ENCODE measurements at places on chromosomes 16 and 17. TPM values are rescaled to one million over a fixed set of nuclear protein-coding genes. Genes with fewer than 3 reads are reported as not detected.
A peak's percentile ranks its signal among the peaks of the same experiment; 100 is the strongest.

Gene ALOX15B
- total RNA-seq = not detected

- peak; percentile 82 for DNase-seq
Observed at GRCh38 chr17:47368262-47368661, 44.5 kb downstream of the EFCAB13 start.

Gene ITGAD
- total RNA-seq = not detected

GRCh38 chr16:13083681-13084080, 182.3 kb downstream of the SHISA9 start:
- no peak for DNase-seq

- DNase-seq = no peak
Observed at GRCh38 chr16:67445913-67446907, 15.3 kb downstream of the HSD11B2 start.

DNA sequence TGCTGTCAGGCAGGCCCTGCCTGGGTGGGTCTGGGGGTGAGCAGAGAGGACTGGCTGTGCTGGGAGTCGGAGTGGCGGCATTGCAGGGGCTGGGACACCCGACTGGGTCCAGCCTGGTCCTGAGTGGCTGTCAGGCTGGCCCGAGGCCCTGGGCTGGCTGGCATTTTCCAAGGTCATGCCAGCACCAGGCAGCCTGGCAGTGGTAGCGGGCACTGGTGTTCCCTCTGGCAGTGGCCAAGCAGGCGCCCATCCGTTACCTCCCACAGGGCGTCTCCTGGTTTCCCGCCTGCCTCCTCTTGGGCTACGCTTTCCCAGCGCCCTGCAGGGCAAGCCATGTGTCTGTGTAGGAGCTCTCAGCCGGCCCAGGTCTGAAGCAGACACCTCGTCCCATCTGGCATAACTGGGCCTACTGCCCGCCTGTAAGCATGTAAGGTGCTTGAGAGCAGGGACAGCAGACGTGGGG, 5.7 kb upstream of the PKMYT1 start:
- DNase-seq = no peak

- no peak for DNase-seq
Observed at GRCh38 chr17:67328026-67328425, 38.4 kb downstream of the PSMD12 start.

- no peak for DNase-seq
Observed at GRCh38 chr16:22189473-22190080, 16.5 kb upstream of the EEF2K start.

- DNase-seq = no peak
Observed at GRCh38 chr16:12225255-12225654, 248.7 kb downstream of the SNX29 start.

DNA sequence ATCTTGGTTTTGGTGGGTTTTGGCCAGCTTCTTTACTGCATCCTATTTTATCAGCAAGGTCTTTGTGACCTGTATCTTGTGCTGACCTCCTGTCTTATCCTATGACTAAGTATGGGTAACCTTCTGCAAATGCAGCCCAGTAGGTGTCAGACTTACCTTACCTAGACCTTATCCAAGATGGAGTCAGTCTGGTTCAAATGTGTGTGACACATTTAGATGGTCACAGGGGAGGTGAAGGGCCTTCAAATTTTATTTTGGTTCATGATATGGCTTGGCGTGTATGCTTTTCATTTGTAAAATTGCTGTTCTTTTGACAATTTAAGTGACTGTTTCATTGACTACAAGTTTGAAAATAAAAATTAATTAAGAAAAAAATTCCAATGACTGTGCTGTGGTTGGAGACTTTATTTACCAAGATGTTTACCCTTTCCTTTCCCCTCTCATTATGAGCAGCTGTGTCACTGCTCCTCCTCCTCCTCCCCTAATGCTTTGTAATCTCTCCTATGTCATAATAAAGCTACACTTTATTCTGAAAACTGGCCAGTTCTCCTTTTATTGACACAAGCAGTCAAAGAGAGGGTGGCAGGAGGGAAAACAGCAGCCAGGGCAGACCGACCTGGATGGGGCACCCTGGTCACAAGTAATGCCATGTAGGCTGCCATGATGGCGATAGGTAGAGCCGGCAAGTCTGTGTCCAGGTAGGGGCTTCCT, 49.4 kb downstream of the TNFRSF13B start:
- no peak for DNase-seq

- DNase-seq = no peak
Observed at GRCh38 chr17:8371786-8372185, 4.7 kb downstream of the KRABD2 start.

DNA sequence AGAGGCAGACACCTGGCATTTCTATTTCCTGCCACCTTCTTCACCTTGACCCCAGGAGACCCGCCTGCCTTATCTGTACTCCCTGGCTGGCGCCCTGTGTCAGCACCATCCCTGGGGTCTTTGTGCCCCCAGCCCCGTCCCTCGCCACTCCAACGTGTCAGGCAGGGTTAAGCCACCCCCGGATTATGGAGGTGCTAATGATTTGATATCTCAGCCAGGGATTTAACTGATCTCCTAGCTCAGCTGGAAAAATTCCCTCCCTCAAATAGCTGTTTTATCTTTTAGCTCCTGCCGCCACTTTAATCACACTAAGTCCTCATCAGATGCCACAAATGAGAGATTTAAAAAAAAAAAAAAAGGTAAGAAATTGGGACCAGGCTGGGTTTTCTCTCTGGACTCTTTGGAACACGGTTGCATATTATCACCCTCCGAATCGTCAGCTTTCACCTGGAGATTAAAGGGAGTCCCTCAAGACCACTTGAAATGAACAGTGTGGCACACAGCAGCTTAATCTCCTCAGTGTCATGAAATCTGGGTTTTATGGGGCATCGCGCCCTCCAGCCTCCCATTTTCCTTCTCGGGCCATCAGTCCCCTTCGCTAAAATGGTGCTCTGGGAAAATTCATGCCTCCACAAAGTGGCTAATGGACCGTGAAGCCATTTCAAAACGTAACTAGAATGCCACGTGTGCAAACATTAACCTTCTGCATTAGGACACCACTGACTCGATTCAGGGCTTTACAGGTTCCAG, 26.2 kb upstream of the WFDC1 start:
- DNase-seq = no peak

- no peak for DNase-seq
Observed at GRCh38 chr17:64968652-64969501, 49.6 kb upstream of the LRRC37A3 start.

Gene TEKT1
- 0.50 TPM for total RNA-seq

DNA sequence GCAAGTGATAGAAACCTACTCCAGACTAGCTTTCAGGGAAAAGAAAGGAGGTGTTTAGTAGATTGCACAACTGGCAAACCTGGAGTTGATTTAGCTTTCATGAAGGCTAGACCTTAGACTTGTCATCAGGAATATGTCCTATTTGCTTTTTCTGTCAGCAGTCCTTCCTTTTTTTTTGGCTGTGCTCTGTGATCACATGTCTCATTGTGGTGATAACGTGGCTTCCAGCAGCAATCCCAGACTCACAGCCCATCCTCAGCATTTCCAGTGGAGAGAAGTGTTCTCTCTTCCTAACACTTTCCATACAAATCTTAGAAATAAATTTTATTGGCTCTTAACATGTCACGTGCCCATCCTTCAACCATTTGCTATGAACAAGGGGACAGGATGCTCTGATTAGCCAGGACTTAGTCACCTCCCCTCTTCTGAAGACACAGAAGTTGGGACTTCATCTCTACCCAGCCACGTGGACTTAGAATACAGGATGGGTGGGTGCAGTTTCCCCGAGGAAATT, 74.7 kb downstream of the CDH13 start:
- no peak for DNase-seq

- no peak for DNase-seq
Observed at GRCh38 chr17:78934681-78935418, 9.7 kb upstream of the TIMP2 start.

GRCh38 chr16:82641336-82641984, 14.7 kb downstream of the CDH13 start:
- DNase-seq = no peak

DNA sequence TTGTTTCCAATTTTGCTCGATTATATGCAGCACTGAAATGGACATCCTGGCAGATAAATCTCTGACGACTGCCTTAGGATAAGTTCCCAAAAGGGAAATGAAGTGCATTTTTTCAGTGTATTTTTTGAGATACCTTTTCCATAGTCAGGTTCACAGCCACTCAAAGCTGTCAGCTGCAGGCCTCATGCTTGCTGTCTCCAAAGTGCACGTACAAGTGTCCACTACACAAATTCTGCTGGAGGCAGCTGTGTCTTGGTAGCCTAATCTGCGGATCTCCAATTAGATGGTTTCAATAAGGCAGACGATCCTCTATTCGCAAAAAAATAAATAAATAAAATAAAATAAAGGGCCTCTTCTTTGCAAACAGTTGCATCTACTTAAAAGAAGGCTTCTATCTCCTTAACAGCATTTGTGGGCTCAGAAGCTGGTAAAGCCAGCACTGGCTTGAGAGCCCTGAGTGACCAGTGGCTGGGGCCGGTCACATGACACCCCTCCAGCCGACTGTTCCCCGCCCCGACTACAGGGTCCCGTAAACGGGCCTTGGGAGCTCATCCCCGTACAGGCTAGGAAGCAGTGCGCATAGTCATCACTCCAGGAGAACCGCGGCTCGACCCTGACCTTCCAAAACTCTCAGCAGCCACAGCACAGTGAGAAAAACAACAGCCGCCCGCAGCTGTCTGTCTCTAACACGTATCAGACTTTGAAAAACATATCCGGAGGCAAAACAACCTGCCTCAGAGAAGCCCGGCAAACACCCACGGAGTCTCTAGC, 18.8 kb downstream of the RPH3AL start:
- no peak for DNase-seq

DNA sequence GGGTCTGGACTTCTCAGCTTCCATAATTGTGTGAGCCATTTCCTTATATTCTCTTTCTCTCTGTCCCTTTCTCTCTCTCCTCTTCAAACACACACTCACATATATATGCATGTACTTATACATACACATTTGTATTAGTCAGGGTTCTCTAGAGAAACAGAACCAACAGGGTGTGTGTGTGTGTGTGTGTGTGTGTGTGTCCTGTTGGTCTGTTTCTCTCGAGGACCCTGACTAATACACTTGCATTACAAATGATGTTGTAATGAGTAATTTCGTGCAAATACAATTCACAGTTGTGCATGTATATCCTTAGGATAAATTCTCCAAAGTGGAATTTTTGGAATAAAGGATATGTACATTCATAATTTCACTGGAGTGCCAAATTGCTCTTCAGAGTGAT, 115.3 kb downstream of the NPIPB5 start:
- no peak for DNase-seq

DNA sequence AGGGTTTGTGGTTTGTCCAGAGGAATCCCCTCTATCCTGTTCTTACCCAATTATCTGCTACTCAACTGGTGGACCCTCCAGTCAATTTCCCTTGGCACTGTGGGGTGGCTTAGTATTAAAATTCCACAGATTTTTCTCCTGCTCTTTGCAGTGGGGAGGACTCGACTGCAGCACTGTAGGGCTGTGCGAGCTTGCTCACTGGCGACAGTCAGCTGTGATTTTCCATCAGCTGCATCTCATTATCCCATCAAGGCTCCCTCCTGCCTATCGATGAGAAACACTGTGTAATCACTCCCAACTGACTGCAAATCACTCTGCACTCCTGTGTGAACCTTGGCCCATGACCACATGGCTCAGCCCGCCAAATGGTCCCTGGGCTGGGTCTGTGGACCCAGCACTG, 90.5 kb upstream of the MAF start:
- DNase-seq = no peak

Gene ZNF597
- total RNA-seq = 1.5 TPM

GRCh38 chr16:68227183-68227793, 8.6 kb downstream of the ESRP2 start:
- no peak for DNase-seq

Gene TBC1D16
- 44.1 TPM for total RNA-seq

Gene LGALS9B
- total RNA-seq = 9.8 TPM

GRCh38 chr17:54172096-54172984, 349.6 kb downstream of the KIF2B start:
- no peak for DNase-seq

- no peak for DNase-seq
Observed at GRCh38 chr16:86956437-86956836, 360.8 kb downstream of the C16orf95 start.

DNA sequence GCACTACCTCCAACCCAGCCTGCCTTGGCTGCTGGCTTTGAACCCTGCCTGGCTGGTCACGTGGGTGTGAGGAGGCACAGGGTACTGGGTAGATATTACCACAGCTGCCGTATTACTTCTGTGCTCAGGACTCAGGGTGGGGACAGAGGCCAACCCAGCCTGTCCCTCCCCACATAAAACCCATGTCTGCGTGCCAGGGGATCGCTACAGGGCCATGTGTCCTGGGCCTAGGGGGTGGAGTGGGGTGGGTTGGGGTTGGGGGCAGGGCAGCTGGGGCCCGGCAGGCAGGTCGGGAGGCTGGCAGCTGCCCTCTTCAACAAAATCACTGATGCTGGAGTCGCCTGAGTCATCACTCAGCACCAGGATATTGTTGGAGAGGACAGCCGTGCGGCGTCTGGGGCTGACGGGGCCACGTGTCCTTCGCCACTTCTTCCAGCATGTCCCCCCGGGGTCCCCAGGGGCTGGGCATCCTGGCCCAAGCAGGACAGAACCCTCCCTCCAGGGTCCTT, 39.7 kb upstream of the PVALEF start:
- DNase-seq = peak; percentile 40

DNA sequence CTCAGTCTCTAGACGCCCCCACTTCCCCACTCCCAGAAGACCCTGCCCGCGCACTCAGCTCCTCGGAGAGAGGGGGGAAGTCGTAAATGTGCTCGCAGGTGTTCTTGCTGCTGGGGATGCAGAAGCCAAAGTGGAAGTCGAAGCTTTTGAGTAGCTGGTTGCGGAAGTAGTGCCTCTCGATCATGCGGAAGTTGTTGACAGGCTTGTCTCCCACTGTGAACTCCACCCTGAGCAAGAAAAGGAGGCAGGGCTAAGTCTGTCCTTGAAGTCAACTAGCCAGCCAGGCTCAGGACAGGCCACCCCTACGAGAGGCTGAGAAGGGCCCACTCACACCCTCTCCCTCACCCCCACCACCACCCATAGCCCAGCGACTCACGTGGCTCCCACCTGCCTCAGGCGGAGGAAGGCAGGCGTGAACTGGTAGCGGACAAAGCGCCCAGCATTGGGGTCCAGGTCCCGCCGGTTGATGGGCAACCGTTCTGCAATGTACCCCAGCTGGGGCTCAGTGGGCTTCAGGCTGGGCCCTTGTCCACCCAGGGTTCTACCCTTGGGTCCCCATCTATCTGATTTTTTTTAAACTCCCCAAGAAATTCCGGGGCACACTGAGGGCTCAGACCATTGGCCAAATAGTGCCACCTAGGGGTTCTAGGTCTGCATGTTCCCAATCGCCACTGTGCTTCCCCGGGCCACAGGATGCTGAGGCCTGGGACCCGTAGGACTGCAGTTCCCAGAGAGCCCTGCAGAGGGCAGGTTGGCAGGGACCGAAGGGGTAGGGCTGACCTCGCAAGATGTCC, 4.6 kb downstream of the UNC119 start:
- peak; percentile 53 for DNase-seq

DNA sequence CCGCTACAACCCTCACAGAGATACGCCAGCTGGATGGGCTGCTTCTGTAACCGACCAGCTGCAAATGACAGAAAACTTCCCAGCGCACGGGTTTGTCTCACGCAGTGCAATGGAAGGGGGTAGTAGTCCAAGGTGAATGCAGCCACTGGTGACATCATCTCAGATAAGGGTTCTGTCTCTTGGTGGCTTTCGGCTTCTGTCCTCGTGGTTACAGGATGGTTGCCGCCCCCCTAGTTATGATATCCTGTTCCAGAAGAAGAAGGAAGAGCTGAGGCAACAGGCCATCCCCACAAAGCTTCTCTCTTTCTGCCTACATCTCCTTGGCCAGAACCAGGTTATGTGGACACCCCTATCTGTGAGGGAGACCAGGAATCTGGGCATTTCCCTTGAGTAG, 40.3 kb upstream of the BAHCC1 start:
- no peak for DNase-seq

- DNase-seq = peak; percentile 67
Observed at GRCh38 chr17:76597156-76598003, 11.7 kb upstream of the ST6GALNAC2 start.

Measured in PC-9 (cell line).